GM12891 (cell line): ENCODE measurements at places on chromosomes 3 and 15.

DNA sequence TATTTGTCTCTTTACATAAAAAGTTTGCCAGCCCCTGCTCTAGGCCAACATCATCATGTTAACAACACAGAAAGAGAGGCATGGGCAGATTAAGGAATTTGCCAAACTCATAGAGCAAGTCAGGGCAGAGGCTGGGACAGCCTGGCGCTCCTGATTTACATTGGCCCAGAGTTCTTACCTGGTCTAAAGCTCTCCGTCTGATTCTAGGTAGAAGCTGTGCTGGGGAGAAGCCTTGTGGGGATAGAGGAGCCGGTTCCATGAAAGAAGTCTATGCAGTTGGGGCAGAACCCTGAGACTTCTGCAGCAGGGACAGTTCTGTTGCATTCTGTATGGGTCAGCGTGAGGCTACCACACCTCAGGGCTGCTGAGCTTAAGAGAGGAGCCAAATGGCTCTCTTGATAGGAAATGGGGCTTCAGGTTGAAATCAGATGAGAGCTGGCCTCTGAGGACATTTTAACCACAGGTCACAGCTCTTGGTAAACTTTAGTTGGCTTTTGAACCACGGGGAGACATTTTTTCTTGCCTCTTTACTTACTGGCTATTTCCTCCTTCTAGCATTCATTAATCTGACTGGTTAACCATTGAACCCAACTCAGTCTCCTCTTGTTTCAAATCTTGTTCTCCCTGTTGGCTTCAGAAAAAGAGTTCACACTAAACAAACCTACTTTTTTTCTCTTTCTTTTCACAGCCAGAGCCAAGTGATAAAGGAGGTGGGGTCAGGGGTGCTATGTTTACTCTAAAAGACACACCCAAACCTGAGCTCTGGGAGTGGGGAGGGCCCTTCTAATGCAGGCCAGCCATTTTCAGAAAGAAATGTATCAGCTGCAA is 250.7 kb downstream of the OPA1 start:
- DNase-seq = no peak

- no peak for DNase-seq
Measured at GRCh38 chr3:189516039-189516438, 115.2 kb upstream of the TP63 start.

GRCh38 chr15:80440024-80440423 is 35.8 kb downstream of the ARNT2 start:
- DNase-seq = no peak

GRCh38 chr15:36778531-36778930 is 199.1 kb downstream of the CDIN1 start:
- DNase-seq = no peak

GRCh38 chr3:37592328-37592727 is 269.4 kb upstream of the CTDSPL start:
- DNase-seq = no peak

GRCh38 chr3:71300951-71301393 is 282.6 kb downstream of the FOXP1 start:
- no peak for DNase-seq

- DNase-seq = no peak
Measured at GRCh38 chr3:82641701-82642100, 880.3 kb upstream of the GBE1 start.

DNA sequence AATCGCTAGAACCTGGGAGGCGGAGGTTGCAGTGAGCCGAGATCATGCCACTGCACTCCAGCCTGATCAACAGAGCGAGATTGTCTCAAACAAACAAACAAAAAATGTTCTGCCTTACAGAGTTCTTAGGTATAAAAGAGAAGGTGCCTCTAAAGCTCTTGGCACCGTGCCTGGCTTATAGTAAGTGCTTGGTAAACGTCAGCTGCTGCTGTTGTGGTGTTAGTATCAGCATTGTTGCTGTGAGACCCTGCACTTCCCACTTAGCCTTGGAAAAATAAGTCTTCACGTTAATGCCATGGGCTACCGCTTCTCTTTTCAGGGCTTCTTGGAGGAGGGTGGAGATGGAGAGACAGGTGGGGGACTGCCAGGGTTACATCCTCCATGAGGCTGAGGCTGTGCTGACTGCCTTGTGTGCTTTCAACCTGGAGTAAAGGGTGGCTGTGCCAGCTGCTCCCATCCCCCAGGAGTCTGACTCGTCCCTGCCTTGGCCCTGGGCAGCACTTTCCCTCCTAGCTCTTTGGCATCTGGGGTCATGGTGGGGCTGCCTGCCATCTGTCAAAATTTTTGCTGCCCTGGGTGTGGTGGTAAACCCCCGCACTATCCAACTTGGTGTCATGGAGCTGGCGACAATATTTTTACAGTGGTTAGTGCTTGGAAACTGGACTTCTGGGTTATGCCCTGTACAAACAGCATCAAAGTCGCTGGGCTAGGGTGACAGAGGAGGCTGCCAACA is 17.8 kb downstream of the FLNB start:
- no peak for DNase-seq

- no peak for DNase-seq
Measured at GRCh38 chr3:9448643-9449042, 51.2 kb downstream of the SETD5 start.

- no peak for DNase-seq
Measured at GRCh38 chr3:34886443-34886842, 752.9 kb upstream of the ARPP21 start.

DNA sequence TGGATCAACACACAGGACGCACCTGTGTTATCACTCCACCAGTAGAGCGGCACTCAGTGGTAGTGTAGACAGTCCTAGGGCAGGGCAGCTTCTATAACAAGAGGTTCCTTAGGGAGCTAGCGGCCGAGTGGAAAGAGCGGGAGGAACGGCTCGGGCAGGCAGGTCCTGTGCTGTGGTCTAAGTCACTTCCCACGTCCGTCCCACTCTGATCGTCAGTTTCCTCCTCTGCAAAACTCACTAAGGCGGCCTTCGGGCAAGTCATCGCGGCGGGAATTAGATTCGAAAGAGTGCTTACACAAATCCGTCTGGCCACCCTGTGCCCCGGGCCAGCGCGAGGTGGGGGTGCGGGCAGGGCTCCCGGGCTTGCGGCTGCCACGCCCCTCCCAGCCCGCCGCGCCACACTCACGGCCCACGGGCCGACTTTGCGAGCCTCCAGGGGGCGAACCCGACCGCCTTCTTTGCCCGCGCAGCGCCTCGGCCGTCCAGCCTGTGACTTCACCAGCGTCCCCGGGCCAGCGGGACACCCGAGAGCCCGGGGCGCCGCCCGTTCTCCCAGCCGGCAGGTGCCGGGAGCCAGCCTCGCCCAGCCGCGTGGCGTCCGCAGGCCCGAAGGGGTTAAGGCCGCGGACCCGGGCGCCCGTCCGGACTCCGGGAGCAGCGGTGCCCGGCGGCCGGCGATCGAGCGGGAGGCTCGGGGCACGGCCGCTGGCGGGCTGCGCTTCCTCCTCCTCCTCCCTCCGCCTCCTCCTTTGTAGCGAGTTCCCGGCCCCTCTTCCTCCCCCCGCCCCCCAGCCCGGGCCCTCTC is 416 bp upstream of the CORO2B start:
- no peak for DNase-seq

DNA sequence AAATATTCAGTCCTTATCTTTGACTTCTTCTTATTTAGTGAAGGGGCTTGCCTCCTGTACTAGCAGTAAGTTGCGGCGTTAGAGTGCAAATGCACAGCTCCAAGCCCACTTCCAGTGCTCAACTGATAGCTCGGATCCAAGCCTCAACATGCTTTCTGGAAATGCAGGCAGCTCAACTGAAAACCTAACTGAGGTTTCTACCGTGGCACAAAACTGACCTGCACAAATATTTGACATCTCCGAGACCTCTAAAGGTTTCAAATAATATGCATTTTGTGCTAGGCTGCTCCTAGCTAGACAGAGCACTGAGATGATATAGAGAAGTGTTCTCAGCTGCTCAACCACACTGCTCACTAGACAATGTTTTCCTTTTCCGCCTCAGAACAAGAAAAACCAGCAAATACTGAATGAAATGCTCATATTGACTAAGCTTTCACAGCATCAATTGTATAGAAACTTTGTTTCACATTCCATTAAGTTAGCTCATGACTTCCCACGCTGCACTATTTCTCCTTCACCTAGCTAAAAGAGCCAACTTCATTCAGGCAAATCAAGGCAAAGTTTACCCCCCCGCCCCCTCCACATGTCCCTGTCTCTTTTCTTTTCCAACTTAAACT is 822 bp downstream of the ZNF385D start:
- DNase-seq = no peak
